Psoas muscle (tissue), 8 donors: ENCODE measurements at places on chromosomes 7 and 10. TPM values are rescaled to one million over a fixed set of nuclear protein-coding genes. Genes with fewer than 3 reads are reported as not detected.

DNA sequence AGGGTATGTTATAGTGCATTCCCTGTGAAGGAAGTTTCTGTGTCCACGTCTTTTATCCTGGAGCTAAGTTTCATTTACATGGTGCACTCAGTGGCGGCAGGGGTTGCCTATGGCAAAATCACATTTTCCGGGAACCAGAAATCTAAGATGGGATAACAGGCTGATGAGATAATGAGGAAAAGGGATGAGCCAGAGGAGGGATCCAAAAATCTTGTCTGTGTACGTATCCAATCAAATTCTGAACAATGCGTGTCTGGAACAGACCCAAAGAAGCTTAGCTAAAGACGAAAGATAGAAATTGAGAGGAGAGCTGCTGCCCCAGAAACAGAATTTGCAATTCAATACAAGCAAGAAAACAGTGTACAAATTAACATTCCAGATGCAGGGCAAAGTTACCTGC, 16.1 kb downstream of the LANCL2 start:
- no peak for DNase-seq

- no peak for DNase-seq
Measured at GRCh38 chr10:90526721-90527120, 331.1 kb downstream of the HTR7 start.

DNA sequence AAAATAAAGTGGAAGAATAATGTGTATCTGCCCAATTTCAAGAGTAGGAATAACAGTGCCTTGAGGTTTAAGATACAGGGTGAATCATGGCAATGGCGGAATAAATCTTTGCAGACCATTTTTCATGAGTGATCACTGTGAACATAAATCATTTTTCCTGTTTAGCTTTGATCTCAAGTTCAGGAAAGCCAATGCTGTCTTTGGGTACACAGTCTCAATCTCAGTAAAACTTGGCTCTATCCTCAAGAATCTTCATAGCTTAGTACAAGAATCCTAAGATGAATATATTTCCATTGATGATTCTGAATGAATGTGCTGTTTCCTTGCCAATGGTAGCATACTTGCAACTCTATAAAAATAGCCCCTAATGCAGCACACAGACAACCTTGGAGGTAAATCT, 6.8 kb downstream of the NAMPT start:
- no peak for DNase-seq

DNA sequence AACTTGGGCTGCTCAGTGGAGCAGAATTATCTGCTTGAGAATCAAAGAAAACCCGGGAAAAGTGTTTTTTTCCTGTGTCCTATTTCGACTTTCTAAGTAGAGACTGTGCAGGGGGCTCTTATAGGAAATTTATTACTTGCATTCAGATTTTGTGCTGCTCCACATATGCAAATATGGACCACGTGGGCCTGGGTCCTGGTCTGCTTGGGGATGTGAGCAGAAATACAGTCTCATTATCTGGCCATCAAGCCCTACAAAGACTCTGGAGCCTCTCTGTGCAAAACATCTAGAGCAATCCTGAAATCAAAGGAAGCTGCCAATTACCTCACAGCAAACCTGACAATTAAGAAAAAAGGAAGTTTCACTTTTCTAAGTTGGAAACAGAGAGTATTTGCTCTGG, 216.9 kb downstream of the LRMDA start:
- DNase-seq: no peak

SERPINE1 gene
- total RNA-seq: 14.4 TPM

PRKG1 gene
- 31.7 TPM for total RNA-seq

DNA sequence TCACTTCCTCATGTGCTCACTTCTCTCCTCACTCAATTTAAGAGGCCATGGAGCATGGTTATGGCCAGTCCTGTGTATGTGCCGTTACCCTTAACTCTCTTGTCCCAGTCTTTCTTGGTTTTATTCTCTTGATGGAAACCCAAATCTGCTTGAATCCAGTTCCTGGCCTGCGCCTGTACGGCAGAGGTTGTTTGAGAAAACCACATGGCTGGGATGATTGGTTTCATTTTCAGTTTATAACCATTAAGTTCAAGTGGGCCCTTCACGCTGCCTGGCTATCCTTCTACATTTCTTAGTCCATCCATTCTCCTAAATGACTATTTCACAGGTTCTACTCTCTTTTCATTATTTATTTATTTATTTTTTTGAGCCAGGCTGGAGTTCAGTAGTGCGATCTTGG, 1.6 kb upstream of the ZNF239 start:
- no peak for DNase-seq

- no peak for DNase-seq
Measured at GRCh38 chr10:71810048-71810750, 36.9 kb upstream of the VSIR start.

LBX1 gene
- total RNA-seq: 6.2 TPM
